Epithelial cell of alveolus of lung (primary cell): ENCODE measurements at places on chromosomes 3 and 15. TPM values are rescaled to one million over a fixed set of nuclear protein-coding genes. Genes with fewer than 3 reads are reported as not detected.

Gene A4GNT
- not detected in 2 replicates for total RNA-seq

Gene SERPINI2
- total RNA-seq = not detected in 2 replicates

Gene GOLGA6L10
- 0.13 TPM in 1 of 2 replicates, not detected in the other for total RNA-seq

Gene MNS1
- total RNA-seq = 1.2 and 4.1 TPM in 2 replicates

Gene REC114
- not detected in 2 replicates for total RNA-seq

Gene CACNA1D
- 0.26 and 4.5 TPM in 2 replicates for total RNA-seq

Gene MRPS11
- total RNA-seq = 36.7 and 42.2 TPM in 2 replicates

Gene NDN
- total RNA-seq = 76.9 and 172 TPM in 2 replicates

Gene MESP1
- 0.56 TPM in 1 of 2 replicates, not detected in the other for total RNA-seq

Gene TXNRD3
- 6.7 and 7.1 TPM in 2 replicates for total RNA-seq

Gene GOLGA6L24
- total RNA-seq = not detected in 2 replicates

Gene GNAT1
- not detected in 2 replicates for total RNA-seq

Gene CD200R1
- 0.13 TPM in 1 of 2 replicates, not detected in the other for total RNA-seq

Gene NKTR
- 7.8 and 34.3 TPM in 2 replicates for total RNA-seq
